Dorsolateral prefrontal cortex (tissue), 122 donors: ENCODE measurements at places on chromosomes 4 and X.

GRCh38 chr4:138958519-138958918 lies 57.1 kb upstream of the NOCT start:
- no peak for DNase-seq

GRCh38 chr4:67886281-67886680 lies 2.5 kb upstream of the TMPRSS11D start:
- no peak for DNase-seq

GRCh38 chr4:2298532-2298991 lies 36.7 kb upstream of the MXD4 start:
- DNase-seq, result no peak

- no peak for DNase-seq
These were observed 8.4 kb upstream of the VSIG1 start for GRCh38 chrX:108036298-108036973.

DNA sequence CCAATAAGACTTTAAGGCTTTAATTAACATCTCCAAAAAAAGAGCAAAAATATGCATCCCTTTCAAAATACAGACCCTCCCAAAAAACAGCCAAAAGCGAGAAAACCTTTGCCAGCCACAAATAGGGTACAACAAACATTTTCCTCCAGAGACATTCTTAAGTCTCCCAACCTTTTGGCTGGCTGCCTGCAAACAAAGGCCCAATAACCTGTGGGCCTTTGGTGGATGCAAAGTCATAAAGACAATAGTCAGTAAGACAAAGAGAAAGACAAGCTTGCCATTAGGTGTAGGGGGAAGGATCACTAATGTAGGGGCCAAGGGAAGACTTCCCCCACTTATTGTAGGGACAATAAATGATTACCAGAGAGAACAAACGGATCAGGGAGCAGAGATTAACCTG lies 215.5 kb upstream of the ZFP42 start:
- no peak for DNase-seq

GRCh38 chr4:137509855-137510282 lies 22.4 kb downstream of the PCDH18 start:
- no peak for DNase-seq

DNA sequence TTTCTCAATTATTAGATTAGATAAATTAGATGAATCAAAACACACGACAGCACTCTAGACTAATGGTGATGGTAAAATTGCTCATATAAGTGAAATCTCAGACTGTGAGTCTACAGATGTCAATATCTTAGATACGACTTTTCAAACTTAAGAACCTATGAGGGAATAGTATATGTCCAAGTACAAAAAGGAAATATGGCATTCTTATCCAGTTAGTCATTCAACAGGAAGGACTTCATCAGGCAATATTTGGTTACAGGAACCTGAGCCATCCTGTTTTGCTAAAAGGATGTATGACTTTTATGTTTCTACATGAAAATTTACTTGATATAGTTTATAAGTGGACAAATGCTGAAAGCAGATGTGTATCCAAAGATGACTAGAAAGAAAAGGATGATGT lies 107.0 kb downstream of the CT47B1 start:
- DNase-seq, result no peak

GRCh38 chr4:26268246-26268645 lies 52.6 kb upstream of the RBPJ start:
- no peak for DNase-seq

DNA sequence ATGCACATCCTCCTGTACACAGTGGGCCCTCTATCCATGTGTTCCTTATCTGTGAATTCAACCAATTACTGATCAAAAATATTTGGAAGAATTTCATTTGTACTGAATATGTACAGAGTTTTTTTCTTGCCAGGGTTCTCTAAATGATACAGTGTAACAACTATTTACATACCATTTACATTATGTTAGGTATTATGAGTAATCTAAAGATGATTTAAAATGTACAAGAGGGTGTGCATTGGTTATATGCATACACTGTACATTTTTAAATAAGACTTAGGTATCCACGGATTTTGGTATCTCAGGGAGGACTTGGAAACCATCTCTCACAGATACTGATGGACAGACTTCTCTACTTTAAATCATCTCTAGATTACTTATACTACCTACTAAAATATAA lies 1333.9 kb downstream of the PCDH18 start:
- no peak for DNase-seq

- DNase-seq, result no peak
These were observed 6.4 kb downstream of the SLC25A6 start for GRCh38 chrX:1385253-1386223.

DNA sequence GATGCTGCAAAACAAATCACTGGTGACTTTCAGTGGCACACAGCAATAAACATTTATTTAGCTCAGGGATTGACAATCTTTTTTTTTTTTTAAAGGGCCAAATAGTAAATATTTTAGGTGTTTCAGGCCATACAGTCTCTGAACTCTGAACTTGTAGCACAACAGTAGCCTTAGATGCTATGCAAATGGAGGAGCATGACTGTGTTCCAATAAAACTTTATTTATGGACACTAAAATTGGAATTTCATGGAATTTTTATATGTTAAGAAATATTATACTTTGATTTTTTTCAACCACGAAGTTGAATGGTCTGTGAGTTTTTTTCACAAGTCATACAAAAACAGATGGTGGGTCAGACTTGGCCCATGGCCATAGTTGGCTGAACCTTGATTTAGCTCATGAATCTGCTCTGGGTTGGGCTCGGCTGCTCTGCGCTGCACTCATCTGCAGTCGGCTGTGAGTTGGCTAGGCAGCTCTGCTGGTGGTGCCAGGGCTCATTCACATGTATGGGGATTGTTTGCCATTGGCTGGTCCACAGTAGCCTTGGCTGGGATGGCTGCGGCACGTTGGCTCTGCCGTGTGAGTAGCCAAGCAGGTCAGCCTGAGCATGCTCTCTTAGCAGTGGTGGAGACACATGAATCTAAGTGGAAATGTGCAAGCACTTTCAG lies 231.7 kb upstream of the PGRMC2 start:
- DNase-seq, result peak; percentile 43

DNA sequence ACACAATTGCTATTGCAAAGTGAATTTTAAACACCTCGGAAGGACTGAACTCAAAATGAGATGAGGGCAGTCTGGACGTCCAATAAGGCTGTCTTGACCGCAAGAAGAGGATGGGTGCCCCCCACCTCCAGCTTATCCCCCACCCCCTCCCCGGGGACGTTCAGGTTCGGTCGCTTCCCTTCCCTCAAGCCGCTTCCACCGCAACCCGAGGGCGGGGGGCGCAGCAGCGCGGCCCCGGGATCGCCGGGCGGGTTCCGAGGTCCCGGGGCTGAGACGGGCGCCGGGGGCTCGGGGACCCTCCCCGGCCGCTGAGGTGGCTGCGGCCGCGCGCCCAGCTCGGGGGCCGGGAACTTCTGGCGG lies 480 bp downstream of the USP46 start:
- DNase-seq, result no peak

DNA sequence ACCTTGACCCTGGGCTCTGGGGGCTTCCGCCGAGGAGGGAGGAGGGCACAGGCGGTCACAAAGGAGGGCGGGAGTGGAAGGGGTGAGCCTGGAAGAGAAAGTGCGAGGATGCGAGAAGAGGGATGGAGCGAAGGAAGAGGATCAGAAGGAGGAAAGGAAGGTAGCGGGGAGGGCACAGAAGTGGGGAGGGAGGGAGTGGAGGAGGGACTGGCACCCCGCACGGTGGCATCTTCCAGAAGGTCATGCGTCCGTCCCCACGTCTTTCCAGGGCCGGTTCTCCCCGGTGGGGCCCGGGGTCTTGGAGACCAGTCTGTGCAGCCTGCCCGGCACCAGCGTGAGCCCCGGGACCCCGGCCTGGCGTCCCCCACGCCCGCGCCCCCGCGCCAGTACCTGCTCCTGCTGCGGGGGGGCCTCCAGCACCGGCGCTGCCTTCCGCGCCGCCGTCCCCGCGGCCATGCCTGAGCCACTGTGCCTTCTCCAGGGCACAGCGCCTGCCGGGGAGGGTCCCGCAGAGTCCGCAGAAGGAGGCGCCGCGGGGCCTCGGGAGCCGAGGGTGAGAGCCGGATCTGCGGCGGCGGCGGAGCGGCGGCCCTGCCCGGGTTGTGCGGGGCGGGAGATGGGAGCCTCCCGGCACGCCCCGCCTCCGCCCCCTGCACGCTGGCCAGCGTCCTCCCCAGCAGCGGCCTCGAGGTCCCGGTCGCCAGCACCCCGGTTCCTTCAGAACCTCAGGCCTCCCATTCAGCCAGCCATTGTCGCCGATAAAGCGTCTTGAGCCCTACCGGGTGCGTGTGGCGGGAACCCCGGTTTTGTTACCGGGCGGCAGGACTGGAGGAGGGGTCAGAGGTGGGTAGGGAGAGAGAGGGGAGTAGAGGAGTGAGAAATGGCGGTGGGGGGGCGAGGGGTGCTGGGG lies at the start of gene RNF175:
TSS of gene RNF175 (minus strand) at position 618 of the 910 bp plus-strand sequence. CDS start at position 456, 162 bp downstream.
- peak; percentile 60 for DNase-seq

GRCh38 chr4:82789025-82789776 lies 9.4 kb downstream of the SCD5 start:
- DNase-seq, result no peak

DNA sequence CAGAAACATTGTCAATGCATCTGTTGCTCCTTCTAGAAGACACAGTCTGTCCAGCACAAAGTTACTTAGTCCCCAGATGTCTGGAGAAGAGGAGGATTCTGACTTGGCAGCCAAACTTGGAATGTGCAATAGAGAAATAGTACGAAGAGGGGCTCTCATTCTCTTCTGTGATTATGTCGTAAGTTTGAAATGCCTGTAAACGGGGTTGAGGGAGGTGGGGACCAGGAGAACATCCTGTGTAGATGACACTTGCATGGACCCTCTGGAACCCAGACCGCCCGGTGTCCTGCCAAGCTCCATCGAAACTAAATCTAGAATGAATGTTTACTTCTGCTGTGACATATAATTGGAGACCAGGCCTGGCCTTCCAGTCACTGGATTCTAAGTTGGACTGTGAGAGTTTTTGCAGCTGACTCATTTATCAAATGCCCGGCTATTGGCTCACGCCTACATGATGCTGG lies 45.0 kb upstream of the MSANTD1 start:
- DNase-seq, result no peak

DNA sequence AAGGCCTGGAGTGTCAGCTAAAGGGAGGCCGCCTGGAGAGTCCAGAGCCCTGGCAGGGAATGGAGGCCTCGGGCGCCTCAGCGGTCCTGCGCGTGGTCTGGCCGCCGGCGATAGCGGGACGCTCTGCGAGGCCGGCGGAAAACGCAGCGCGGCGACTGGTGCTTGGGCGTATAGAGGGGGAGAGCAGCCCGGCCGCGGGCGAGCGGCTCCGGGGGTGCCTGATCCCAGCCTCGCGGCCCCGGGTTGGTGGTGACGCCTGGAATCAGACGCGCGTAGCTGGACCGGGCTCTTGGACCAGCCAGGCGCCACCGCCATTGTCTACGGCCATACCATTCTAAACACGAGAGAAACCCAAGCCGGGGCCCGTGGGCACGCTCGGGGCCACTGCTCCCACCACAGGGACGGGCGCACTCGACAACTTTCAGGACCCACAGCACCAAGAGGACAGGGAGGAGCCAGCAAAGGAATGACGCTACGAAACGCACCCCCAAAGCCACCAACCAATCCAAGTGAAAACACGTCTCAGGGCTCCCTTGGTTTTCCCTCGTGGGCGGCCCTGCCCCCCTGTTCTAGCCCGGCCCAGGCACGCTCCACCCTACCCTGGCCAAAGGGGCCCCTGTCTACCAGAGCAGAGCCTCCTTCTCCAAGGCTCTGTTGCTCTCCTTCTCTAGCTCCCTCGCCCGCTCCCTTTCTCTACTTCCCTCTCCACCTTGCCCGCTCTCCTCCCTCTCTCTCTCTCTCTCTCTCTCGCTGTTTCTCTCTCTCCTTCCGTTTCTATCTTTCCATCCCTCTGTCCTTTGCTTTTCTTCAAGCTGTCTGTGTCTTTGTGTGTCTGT lies 7.8 kb downstream of the FRG2 start:
- no peak for DNase-seq

- DNase-seq, result peak; percentile 42
These were observed 29.5 kb downstream of the DMP1 start for GRCh38 chr4:87679449-87680169.

GRCh38 chr4:77095101-77095821 lies 19.5 kb upstream of the CCNI start:
- DNase-seq, result peak; percentile 81

GRCh38 chrX:138908577-138908976 lies 197.1 kb upstream of the FGF13 start:
- no peak for DNase-seq

DNA sequence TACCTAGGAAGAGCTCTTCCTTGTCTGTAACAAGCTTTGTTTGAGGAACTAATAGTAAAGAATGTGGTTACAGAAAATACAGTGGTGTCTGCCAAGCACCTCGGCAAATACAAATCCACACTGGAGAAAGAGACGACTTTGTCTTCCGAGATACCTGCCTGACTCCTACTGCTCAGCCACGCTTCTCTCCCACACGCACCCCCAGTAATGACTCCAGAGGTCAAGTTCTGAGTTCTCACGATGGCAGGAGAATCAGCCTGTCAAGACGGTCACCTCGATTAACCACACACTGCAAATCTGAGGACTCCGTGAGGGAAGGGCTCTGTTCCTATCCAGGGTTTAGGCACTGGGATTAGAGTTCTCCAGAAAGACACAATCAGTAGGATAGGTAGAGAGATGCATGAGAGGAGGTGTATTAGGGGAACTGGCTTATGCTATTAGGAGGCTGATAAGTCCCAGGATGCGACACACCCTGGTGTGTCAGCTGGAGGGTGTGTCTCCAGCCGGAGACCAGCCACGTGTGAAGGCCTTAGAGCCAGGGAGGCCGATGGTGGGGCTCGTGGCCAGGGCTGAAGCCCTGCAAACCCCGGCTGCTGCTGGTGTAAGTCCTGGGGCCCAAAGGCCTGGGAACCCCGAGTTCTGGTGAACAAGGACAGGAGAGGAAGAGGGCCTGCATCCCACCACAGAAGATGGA lies 8.4 kb upstream of the TRIML2 start:
- DNase-seq, result no peak

DNA sequence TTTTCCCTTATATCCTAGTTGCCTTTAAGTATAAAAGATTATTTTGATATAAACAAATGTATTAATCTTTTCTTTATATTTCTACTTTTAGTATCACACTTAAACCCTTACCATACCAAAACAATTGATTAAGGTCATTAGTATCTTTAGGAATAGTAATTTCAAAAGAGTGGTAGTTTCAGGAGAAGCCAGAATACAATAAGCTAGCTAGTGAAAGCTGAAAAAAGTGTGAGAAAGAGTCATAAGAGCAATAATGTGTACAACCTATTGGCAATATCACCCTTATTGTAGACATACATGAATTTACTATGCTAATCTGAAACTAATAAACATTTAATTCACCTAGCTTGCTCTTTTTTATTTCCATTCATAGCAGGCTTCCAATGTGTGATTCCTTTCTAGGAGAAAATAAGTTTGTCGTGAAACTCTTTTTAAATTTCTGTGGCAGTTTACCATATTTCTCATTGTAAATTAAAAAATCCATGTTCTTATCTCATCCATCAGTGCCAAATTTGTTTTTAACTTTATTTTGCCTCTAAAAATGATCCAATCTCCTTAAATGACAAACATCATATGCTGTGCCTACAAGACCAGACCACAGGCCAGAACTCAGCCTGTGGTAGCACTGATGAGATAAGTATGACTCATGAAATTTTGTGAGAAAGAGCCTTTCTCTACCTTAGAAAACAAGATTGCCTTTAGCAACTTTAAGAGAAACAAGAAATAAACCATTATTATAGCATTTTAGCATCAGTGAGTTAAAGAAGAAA lies 8.1 kb downstream of the NEK1 start:
- no peak for DNase-seq

GRCh38 chrX:39756086-39756883 lies 341.5 kb downstream of the BCOR start:
- no peak for DNase-seq

- DNase-seq, result no peak
These were observed 84.0 kb upstream of the PPP2R3B start for GRCh38 chrX:470686-471085.

- DNase-seq, result no peak
These were observed 109.8 kb downstream of the PARM1 start for GRCh38 chr4:75042601-75043208.
